ENCODE measurements at places on chromosomes 1 and 21.

DNA sequence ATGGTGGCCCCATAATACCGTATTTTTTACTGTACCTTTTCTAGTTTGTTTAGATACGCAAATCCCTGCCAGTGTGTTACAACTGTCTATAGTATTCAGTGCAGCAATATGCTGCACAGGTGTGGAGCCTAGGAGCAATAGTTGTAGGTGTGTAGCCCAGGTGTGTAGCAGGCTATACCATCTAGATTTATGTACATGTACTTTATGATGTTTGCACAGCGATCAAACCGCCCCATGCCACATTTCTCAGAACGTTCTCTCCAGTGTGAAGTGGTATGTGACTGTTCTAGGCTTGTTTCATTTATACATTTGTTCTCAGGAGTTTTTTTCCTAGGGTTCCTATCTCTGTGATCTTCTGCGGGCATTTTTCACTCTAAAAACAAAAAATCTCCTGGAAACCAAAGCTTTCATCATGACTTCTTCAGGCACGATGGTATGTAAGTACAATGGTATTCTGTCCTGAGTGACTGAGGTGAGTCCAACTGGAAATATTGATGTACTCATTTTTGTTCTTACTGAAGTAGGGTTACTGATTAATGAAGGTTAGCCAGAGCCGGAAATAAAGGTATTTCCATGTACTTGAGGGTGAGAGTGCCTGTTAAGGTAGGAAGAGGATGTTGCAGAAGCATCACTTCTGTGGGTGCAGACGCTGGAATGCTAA is 153.0 kb downstream of the GABPA start:
- DNase-seq: no peak

DNA sequence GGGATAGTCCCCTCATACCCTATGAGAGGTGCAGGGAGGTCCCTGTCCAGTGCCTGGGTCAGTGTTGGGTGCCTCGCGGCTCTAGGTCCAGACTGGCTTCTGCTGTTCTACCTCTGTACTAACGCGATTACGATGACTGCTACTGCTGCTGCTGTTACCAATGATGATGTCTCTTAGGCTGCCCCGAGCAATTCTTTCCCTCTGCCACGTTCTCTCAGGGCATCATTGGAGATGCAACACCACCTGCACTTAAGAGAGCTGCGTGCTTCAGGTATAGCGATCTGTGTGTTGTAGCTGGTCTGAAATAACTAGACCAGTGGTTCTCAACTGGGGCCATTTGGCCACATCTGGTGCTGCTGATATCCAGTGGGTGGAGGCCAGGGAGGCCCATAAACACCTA is 36.9 kb downstream of the KAZN start:
- DNase-seq: no peak

DNA sequence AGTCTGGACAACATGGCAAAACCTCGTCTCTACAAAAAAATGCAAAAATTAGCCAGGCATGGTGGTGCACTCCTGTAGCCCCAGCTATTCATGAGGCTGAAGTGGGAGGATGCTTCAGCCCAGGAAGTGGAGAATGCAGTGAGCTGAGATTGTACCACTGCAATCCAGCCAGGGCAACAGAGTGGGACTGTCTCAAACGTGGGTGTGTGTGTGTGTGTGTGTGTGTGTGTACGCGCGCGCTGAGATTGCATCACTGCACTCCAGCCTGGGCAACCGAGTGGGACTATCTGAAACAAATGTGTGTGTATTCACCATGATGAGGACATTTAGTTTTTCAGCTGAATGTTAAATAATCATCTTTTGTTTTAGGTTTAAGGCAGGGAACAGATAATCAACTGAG is 21.1 kb downstream of the USP1 start:
- no peak for DNase-seq

DNA sequence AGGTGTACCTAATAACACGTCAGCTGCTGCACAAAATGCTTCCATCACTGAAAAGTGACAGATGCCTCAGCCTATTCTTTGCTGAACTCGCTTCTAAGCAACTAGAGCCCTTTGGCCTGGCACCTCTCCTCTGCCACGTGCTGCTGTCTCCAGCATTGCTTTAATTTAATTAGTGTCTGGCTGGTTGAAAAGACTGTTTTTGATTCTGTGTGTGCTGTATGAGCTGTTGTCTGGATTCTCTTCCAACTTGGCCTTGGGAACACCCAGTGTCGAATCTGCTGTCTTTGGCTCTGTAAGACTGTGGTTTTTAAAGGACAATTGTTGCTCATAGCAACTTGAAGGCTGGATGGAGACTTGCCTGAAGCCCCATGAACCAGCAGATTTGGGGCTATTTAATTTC is 109.5 kb downstream of the PSMG1 start:
- peak; percentile 28 for DNase-seq

DNA sequence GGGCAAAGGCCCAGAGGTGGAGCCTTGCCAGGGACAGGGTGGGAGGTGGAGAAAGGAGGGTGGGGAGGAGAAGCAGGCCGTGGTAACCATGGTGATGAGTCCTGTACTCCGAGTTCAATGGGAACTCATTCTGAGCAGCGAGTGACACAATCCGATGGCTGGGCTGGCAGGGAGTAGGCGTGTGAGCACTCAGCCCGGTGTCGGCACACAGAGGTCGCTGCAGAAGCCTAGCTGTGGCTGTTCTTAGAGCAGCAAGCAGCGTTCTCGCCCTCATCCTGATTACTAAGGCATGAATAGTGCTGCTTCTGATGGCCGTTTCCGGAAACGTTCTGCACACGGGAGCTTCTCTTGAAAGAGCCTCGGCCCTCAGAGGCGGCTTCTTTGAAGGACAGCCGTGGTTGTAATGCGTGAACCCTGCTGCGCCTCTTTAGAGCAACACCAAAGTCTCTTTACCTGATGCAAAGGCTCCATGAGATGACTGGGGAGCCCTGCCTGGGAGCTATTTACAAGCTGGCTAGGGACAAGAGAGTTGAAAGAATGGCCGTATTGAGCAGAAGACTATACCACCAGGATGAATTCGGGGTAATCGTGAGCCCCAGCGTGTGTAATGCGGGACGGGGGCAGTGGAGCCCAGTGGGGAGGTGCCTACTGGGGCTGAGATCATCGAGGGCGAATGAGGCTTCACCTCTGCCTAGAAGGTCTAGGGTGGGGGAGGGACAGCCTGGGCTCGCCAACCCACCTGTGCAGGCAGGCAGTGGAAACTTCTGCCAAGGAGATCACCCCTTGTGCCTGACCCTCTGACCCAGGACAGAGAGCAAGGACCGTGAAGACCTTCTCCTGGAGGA is 72.8 kb upstream of the PAX7 start:
- no peak for DNase-seq

DNA sequence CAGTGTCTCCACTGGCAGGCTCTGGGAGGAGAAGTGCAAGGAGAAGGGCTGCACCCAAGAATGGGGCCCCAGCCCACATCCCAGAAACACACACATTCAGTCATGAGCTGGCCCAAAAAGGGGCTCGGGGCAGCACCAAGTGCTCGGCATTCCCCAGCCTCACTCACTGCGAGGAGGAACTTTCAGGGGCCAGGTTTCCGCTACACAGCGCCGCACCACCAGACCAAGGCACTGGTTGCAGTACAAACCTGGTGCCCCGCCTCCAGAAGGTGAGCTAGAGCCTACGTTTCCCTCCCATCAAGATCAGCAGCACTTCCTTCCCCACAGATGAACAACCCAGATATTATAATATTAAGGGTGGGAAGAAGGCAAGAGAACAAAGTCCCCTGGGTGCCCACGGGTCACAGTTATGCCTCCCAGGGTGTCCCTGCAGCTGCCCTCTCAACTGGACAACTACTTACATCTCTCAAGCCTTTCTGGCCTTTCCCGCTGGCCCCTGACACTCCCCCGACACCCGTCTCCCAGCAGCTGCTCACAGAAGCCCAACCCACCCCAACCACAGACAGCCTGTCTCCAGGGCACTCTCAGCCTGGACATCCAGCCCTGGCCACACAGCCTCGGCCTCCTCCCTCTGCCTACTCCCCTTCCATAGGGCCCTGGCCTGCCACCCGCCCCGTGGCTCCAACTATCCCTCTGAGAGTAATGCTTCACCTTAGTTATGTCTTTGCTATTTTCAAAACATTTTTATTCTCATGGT is 3.8 kb downstream of the PBXIP1 start:
- no peak for DNase-seq

GRCh38 chr1:229942501-229942900 is 124.5 kb upstream of the GALNT2 start:
- DNase-seq: no peak

- no peak for DNase-seq
Measured at GRCh38 chr1:90074970-90075391, 80.1 kb downstream of the ZNF326 start.

DNA sequence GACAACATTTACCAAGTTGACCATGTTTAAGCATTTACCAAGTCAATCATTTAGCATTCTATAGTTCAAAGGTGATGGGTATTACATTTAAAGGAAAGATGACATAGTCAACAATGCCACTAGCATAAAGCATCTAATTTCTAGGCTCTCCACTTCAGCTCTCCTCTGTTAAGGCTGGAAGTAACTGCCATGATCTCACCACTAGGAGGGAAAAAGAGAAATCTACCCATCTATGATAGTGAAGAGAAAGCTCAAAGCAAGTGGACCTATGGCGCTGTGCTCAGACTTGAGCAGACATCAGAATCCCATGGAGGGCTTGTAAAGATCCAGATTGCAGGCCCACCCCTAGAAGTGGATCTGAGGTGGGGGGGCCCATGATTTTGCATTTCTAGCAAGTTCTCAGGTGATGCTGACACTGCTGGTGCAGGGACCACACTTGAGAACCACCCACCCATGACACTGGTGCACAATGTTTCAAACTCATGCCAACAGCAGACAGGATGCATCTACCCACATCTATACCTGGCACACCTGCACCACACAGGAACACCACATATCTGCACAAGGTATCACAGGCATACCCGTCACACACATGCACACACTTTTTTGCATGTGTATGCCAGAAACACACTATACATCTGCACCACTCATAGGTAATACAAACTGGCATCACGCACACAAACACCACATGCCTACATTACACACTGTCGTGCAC is 392.9 kb upstream of the RUNX1 start:
- no peak for DNase-seq

DNA sequence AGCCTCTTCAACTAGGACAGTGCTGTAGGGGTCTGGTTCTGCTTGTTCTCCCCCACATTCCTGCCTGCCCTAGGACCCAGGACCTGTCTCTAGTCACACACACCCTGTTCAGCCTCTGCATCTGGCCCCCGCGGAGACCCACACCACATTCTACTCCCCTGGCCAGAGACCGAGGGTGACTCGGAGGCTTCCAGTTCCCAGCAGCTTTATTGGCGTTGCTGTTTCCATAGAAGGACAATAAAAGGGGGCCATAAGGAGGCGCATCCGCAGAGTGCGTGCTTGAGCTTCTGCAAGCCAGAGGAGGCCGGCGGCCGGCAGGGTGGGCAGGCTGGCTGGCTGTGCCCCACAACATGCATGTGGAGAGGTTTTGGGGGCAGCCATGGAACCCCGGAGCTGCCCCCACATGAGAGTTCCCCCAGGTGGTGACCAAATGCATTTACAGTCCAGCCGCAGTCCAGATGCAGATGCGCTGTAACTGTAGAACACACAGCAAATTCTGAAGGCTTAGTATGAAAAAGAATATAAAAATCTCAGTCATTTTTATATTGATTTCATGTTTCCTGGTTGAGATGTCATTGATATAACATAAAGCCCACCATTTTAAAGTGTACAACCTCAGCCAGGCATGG is 52.4 kb downstream of the PDE9A start:
- no peak for DNase-seq

GRCh38 chr1:56837244-56837939 is 17.2 kb upstream of the C8A start:
- DNase-seq: no peak

DNA sequence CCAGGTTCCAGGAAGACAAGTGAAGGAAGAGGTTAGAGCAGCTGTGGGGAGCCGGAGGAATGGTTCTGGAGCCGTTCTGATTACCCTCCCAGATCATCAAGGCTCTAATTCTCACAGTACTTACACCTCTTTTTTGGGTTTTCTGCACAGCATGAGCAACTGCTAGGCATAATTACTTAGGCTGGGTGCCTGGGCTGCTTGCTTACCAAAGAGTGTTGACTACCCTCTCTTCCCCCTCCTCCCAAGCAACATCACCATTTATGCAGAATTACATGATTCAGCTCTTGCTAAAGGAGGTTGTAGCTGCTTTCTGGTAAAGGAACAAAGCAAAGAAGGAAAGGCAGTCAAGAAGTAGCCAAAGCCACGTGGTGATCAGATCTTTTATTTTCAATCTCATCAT is 397.2 kb downstream of the KCNH1 start:
- no peak for DNase-seq

DNA sequence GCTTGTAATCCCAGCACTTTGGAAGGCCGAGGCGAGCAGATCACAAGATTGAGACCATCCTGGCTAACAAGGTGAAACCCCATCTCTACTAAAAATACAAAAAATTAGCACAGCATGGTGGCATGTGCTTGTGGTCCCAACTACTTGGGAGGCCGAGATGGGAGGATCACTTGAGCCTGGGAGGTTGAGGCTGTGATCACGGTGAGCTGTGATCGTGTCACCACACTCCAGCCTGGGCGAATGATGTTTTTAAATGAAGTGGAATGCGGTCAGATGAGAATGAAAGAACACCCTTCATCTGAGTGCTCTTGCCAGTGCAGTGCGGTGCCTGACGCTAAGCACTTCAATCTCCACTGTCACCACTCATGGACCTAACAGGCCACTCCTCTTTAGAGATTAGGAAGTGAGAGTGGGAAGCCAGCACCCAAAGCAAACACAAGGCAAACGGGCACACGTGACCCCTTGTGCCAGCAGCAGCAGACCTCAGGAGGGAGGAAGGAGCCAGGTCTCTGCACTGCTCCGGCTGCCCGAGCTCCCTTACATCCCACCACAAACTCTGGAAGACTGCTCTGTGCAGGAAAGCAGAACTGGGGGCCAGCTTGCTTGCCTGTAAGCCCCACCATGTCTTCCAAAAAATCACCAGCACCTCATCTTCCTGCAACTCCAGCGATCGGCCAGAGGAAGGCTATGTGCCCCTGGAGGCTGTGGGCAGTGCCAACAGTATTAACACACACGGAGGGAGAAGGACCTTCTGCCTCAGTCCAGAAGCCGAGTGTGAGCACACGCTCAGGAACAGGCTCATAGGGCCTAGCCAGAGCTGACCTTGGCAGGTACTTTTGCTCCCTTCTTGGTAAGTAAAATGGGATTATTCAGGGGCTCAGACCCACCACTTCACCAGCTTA is 9.7 kb downstream of the CTNNBIP1 start:
- no peak for DNase-seq

GRCh38 chr1:200673952-200674823 is 4.5 kb upstream of the DDX59 start:
- DNase-seq: no peak

DNA sequence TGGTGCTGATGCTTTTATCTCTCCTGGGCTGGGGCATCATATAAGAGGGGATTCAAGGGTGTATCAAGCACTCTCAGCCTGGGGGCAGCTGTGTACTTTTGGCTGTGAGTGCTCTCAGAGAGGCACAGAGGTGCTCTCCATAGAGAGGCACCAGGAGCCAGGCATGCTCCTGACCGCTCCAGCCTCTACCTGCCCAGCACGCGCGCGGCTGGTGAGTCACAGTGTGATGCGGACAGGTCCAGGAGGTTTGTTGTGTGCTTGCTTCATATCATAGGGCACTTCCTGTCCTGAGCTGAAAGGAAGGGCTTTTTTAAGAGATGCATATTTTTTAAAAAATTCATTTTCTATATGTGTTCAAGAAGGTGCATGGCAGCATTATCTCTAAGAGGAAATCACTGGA is 93.6 kb upstream of the BCAR3 start:
- DNase-seq: peak; percentile 10

- DNase-seq: peak; percentile 33
Measured at GRCh38 chr1:97190326-97190725, 468.7 kb downstream of the PTBP2 start.

All from MG63 (cell line).